ENCODE measurements at places on chromosomes 2 and 18.

- no peak for DNase-seq
Measured at GRCh38 chr18:47413327-47413726, 161.9 kb upstream of the SKOR2 start.

DNA sequence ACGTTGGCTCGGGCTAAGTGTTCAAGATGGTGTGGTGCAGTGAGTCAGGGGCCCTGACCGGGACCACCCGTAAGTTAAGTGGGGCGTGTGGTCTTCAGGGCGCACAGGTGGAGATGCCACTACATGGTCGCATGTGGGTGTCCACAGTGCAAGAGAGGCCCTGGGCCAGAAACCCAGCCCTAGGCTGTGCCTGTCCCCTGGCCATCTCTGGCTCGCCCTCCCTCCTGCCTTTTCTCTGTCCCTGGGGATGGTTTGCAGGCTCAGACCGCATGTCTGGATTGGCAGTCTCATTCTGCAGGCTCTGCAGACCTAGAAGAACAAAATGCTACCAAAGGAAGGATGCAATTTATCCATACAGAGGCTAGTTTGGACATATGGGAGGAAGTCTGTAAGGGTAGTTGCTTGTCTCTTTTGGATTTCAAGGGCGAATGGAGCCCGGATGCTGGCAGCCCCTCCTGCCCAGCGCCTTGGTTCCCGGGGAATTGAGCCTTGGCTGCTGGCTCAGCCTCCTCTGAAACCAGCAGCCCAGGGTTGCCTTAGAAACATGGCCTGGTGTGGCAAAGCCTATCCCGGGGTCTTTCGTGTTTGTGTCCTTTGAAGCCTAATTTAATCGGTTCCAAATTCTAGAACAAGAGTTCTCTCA is 417.5 kb upstream of the HS6ST1 start:
- DNase-seq, result no peak

DNA sequence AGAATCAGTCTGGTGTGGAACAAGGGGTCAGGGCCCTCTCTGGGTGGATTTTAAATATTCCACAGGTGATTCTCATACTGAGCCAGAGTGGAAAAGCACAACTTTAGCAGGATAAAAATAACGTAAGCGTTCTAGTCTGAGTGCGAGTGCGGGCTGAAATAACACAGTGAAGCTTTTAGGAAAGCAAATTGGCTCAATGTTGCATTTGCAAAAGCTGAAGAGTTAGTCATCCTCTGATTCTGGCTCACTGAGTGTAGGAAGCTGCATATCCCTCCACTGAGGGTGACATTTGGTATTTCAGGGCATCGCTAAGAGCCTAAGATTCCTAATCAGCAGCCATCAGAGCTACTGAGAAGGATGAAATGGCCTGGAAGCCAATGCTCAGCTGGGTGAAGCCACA is 134.7 kb downstream of the RIF1 start:
- no peak for DNase-seq

GRCh38 chr2:219453671-219454590 is 19.3 kb downstream of the SPEG start:
- peak; percentile 86 for DNase-seq

GRCh38 chr2:229910832-229911412 is 10.9 kb downstream of the TRIP12 start:
- no peak for DNase-seq

GRCh38 chr2:208373460-208374089 is 33.0 kb upstream of the PTH2R start:
- DNase-seq, result peak; percentile 21

GRCh38 chr2:167212014-167212648 is 323.9 kb downstream of the XIRP2 start:
- DNase-seq, result no peak

DNA sequence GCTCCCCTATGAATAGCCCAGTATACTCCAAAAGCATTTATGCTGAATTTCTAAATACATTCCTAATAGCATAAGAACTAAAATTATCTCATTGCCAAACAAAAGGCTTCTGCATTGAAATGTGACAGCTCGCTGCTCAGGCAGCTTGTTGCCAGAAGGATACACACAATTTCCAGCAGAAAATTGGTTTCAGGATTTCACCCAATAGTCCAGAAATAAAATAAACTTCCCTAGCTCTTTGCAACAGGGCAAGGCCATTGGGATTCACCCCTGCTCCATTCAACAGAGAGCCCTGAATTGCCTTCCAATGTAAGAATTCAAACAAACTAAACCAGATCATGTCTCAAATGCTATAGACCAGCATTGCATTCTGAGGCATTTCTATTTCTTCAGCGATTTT is 70.7 kb downstream of the RBM43 start:
- DNase-seq, result no peak

DNA sequence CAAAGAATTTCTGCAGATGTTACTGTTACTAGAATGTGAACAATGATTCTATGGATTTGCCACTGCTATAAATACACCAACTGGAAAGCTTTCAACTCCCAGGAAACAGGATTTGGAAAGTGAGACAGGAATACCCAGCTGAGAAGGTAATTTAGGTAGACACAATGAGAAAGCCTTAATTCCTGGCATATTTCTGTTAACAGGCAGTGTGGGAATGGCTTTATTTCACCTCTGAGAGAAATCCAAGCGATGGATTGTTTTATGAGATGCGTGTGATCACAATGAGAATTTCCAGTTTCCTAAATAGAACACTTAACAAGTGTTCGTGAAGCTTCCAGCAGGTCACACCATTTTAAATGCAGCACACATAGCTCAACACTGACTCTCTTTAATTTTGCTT is 133.0 kb downstream of the SLC8A1 start:
- no peak for DNase-seq

GRCh38 chr18:79915161-79916127 is 36.0 kb downstream of the SLC66A2 start:
- DNase-seq, result no peak
